Astrocyte (in vitro differentiated cells and primary cell): ENCODE measurements at places on chromosomes 2 and 18. TPM values are rescaled to one million over a fixed set of nuclear protein-coding genes. Genes with fewer than 3 reads are reported as not detected.

GRCh38 chr18:54220406-54220805 lies 4.1 kb downstream of the MBD2 start:
- DNase-seq, result no peak

- DNase-seq, result peak; percentile 56
Measured at GRCh38 chr18:76495435-76496193, 572 bp upstream of the ZNF516 start.

DNA sequence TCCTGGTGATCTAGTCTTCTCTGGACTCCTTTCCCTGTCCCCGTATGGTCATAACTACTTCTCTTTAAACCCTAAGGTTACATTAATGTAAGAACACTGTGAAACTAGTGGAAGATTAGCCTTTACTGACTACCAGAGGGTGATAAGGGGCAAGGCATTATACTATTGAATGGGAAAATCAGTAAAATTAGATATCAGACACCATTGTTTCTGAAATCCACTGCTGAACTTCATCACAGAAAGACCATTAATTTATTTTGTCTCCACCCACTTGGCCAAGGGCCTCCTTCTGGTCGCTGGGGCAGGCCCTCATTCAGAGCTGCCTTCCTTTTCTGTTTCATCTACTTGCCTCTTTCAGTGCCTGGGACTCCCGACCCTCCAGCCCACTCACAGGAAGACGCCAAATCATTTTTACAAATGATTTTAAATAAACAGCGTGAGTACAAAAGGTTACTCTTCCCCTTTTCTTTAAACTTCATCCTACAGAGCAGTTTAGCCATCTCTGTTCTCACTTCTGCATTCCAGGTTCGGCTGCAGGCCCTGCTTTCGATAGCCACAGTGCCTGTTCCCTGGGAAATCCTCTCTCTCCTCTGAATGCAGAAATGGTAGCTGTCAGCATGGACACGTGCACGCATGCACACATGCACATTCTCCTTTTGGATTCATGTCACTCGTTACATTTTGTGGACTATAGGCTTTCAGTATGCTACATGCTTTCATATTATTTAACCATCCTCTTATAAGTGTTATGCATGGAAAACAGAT lies 70.3 kb upstream of the DOCK10 start:
- no peak for DNase-seq

- peak; percentile 97 for DNase-seq
Measured at GRCh38 chr2:234003972-234004617, 46.4 kb upstream of the SPP2 start.

- DNase-seq, result no peak
Measured at GRCh38 chr2:142175813-142176338, 45.1 kb upstream of the LRP1B start.

DNA sequence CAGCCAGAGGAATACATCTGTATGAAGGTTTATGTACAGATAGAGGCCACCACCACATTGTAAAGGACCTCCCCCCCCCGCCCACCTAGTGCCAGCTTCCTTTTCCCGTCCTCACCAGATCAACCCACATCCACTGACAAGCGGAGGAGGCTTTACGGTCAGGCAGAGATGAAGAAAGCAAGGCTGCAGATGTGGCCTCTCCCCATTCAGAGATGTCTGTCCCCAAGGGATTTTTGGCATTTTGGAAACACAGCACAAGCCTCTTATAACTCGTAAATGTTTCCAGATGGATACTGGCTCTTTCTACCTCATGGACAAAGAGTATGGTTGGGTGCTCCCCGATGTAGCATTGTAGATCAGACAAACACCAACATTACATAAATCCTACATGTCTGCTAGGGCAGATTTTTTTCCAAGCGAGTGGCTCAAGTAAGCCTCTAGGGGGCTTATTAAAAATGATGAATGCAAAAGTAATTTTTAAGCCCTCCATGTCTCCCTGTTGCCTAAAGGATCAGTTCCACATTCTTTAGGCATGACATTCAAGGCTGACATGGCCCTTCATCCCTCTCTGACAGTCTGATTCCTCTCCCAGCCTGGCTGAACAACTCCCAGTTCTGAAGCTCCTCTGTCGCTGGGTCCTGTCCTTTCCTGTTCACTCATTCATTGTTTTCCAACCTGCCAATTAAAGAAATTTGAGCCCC lies 11.7 kb downstream of the VIT start:
- DNase-seq, result no peak

GRCh38 chr2:10252224-10252623 lies 50.5 kb upstream of the HPCAL1 start:
- no peak for DNase-seq

GRCh38 chr18:36130039-36130831 lies 536 bp downstream of the ELP2 start:
- DNase-seq, result no peak

- no peak for DNase-seq
Measured at GRCh38 chr2:173934895-173935294, 30.3 kb downstream of the SP3 start.

DNA sequence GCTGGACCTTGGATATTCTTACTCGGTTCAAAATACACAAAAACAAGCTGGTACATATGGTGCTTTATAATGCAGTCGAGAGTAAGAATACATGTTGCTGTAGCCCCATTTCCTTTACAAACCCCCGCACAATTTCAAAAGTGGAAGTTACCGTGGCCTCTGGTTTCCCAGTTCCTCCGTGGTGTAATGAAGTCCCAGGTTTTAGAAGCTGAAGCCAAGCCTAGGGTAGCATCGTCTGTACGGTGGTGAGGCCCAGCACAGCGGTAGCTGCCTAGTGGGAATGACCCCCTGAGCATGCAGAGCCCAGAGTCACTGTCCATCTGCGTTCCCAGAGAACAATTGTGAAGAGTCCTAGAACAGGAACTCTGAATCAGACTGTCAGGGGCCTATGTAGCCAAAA lies 171.8 kb downstream of the ASXL3 start:
- no peak for DNase-seq

CELF4 gene
- total RNA-seq, result 0.16 TPM in 1 of 2 replicates, not detected in the other

NPAS2 gene
- 5.5 and 5.8 TPM in 2 replicates for total RNA-seq

EMX1 gene
- total RNA-seq, result 0.48 TPM in 1 of 2 replicates, not detected in the other
